ENCODE measurements at places on chromosomes 2 and 18. TPM values are rescaled to one million over a fixed set of nuclear protein-coding genes. Genes with fewer than 3 reads are reported as not detected.

- no peak overlapping the region for H3K27ac ChIP-seq
- H3K4me1 ChIP-seq: no peaks in the 10 kb centered on the region
- H3K27me3 ChIP-seq: no peaks in the 10 kb centered on the region
- H3K36me3 ChIP-seq: no peaks in the 10 kb centered on the region
- no peak overlapping the region for H3K4me3 ChIP-seq
These were observed 33.9 kb downstream of the ADRA2B start for GRCh38 chr2:96082211-96083063.

DNA sequence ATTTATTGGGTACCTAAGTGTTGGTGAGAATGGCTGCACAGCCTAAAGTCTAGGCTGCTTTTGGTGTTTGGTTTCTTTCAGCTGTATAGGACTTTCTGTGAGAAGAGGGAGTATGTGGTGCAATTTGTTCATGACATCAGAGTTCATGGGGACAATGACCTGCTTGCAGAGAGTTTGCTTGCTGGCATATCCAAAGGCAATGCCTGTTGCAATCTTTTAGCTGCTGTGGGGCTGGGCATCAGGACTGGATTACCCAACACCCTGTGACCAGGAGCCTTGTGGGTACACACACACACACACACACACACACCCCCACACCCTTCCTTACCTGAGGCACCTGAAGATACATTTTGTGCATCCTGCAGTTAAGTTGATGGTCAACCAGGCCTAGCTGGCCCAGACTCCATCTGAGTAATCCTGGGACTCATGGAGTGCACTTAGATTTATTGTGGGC lies 68.4 kb downstream of the LIPG start:
- H3K27ac ChIP-seq: no peak overlapping the region
- H3K36me3 ChIP-seq: no peaks in the 10 kb centered on the region
- no peak for DNase-seq

- H3K27me3 ChIP-seq: no peaks in the 10 kb centered on the region
- H3K4me3 ChIP-seq: no peak overlapping the region
- no peak overlapping the region for H3K27ac ChIP-seq
- H3K36me3 ChIP-seq: no peaks in the 10 kb centered on the region
- H3K4me1 ChIP-seq: peaks cover 4% of the 10 kb centered on the region
- DNase-seq: no peak
These were observed 12.3 kb downstream of the LIMS2 start for GRCh38 chr2:127662937-127663565.

DNA sequence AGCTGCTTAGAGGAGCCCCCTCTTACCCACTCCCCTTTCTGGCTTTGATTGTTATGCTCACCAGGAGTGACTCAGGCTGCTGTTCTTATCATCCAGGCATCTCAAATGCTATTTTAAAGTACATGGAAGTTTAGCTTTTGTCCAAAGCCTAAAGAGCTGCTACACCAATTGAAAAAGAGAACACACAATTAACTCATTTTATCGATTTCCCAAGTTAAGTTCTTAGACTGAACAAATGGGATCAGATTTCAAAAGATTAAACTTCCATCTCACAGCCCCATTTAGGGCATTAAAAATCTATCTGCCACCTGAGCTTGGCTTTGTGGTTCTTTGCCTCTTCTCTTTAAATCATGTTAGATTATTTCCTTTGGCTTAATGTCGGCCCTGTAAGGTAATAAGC lies 81.2 kb downstream of the MYO5B start:
- no peak for DNase-seq
- H3K4me3 ChIP-seq: no peak overlapping the region
- H3K4me1 ChIP-seq: peaks cover 8% of the 10 kb centered on the region
- no peak overlapping the region for H3K27ac ChIP-seq
- no peaks in the 10 kb centered on the region for H3K27me3 ChIP-seq
- H3K36me3 ChIP-seq: no peaks in the 10 kb centered on the region

DNA sequence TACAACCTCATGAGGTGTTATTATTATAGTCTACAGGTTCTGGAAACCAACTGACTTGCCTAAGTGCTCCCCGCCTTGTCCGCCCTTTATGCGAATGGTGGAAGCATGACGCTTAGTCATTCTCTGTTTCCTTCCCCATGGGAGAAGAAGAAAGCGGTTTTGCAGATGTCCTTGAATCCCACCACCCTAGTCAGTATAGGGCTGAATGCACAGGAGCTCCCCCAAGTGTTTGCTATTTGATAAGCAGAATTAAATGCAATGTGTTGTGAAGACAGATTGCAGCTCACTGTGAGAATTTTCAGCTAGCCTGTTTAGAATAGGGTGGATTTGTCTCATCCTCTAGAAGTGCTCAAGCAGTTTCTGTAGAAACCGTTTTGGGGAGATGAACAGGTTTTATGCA lies 652.0 kb downstream of the DCC start:
- no peak overlapping the region for H3K27ac ChIP-seq
- DNase-seq: no peak
- no peaks in the 10 kb centered on the region for H3K36me3 ChIP-seq
- no peaks in the 10 kb centered on the region for H3K4me1 ChIP-seq
- no peak overlapping the region for H3K4me3 ChIP-seq
- no peaks in the 10 kb centered on the region for H3K27me3 ChIP-seq

DNA sequence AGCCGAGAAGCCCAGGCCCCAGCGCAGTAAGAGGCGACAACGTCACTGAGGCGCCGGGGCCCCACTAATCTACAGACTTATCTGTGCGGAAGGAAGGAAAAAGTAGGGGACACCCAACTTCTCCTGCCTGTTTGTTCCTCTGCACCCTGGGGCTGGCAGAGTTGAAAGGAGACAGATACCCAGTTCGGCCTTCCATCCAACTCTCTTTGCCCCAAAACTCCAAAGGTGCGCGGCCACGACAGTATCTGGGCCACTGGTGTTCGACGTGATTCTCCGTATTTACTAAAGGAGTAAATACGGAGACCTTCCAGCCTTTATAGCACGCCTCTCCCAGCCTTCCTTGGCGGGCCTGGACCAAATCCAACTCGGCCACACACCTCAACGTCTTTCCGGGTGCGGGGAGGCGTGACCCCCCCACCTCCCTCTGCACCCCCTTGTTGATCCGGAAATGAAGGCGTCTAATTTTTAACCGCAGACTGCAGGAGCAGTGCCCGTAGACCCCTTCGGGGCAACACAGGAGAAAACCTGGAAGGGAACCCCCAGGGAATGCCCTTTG lies 1.6 kb downstream of the SMAD7 start:
- H3K27me3 ChIP-seq: no peaks in the 10 kb centered on the region
- H3K27ac ChIP-seq: peak overlapping the region; percentile 99
- peak; percentile 46 for DNase-seq
- H3K36me3 ChIP-seq: no peaks in the 10 kb centered on the region
- H3K4me3 ChIP-seq: peak overlapping the region; percentile 53
- peaks cover 50% of the 10 kb centered on the region for H3K4me1 ChIP-seq

- peaks cover 11% of the 10 kb centered on the region for H3K4me1 ChIP-seq
- H3K4me3 ChIP-seq: no peak overlapping the region
- H3K27ac ChIP-seq: no peak overlapping the region
- no peaks in the 10 kb centered on the region for H3K27me3 ChIP-seq
These were observed 4.6 kb upstream of the PXDN start for GRCh38 chr2:1748741-1749488.

DNA sequence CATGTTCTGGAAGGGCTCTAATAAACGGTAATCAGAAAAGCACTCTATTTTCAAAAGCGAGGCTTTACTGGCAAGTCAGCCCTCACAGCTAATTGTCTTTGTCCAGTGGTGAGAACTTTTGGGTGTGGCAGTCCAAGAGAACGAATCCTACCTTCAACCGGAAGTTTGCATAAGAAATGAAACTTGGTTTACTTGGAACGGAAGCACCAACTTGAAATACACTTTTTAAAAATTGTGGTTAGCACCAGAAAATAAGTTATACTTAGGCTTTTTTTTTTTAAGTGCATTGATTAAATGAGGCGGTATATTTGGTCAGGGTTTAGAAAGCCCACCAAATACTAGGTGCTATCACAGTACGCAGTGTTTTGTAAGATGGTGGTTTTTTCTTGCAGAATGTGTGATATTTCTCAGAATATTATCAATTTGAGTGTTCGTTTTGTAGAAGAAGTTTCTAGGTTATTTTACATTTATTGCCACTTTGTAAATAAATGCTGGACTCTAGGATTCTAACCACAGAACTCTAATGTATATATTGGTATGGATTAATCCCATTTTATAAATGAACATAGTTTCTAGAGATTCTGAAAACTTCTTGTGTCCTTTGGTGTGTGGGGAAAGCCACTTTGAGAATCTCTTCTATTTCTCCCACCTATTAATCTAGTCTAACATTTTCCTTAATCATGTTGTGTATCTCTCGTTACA lies 1.2 kb downstream of the MYL12A start:
- DNase-seq: peak; percentile 51
- no peaks in the 10 kb centered on the region for H3K36me3 ChIP-seq
- peaks cover 62% of the 10 kb centered on the region for H3K4me1 ChIP-seq
- peak overlapping the region; percentile 59 for H3K4me3 ChIP-seq
- H3K27me3 ChIP-seq: no peaks in the 10 kb centered on the region
- peak overlapping the region; percentile 99 for H3K27ac ChIP-seq

DNA sequence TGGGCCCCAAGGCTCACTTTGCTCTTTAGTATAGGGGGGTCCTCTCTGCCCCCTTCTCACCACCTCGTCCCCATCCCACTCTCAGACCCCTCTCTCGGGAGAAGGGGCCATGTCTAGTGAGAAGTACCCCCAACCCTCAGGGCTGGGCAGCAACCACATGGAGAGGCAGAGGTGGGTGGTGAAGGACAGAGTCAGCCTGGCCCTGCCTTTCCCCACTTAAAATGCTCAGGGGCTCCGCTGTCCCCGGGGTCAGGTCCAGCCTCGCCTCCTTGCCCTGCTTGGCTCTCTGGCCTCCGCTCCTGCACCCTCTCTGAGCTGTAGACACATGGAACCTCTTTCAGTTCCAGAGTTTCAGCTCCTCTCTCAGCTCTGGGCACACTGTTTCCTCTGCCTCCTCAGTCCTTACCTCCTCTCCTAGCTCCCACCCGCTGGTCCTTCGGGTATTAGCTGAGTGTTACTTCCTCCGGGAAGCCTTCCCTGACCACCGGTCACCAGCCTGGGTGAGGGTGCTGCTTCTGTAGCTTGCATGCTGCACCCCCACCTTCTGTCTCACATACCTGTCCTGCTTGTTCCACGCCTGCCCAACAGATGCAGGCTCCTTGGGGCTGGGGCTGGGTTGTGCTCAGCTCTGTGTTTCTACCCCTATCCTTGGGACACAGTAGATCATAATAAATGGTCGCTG lies 79.5 kb upstream of the OTOF start:
- peaks cover 4% of the 10 kb centered on the region for H3K4me1 ChIP-seq
- DNase-seq: no peak
- H3K27me3 ChIP-seq: no peaks in the 10 kb centered on the region
- no peaks in the 10 kb centered on the region for H3K36me3 ChIP-seq
- H3K27ac ChIP-seq: no peak overlapping the region
- no peak overlapping the region for H3K4me3 ChIP-seq

GRCh38 chr2:149082735-149083134 lies 44.2 kb downstream of the LYPD6B start:
- H3K36me3 ChIP-seq: no peaks in the 10 kb centered on the region
- H3K4me1 ChIP-seq: peaks cover 2% of the 10 kb centered on the region
- H3K4me3 ChIP-seq: no peak overlapping the region
- no peak for DNase-seq

GRCh38 chr18:25621144-25621543 lies 269.2 kb upstream of the ZNF521 start:
- H3K4me3 ChIP-seq: no peak overlapping the region
- H3K27me3 ChIP-seq: no peaks in the 10 kb centered on the region

DNA sequence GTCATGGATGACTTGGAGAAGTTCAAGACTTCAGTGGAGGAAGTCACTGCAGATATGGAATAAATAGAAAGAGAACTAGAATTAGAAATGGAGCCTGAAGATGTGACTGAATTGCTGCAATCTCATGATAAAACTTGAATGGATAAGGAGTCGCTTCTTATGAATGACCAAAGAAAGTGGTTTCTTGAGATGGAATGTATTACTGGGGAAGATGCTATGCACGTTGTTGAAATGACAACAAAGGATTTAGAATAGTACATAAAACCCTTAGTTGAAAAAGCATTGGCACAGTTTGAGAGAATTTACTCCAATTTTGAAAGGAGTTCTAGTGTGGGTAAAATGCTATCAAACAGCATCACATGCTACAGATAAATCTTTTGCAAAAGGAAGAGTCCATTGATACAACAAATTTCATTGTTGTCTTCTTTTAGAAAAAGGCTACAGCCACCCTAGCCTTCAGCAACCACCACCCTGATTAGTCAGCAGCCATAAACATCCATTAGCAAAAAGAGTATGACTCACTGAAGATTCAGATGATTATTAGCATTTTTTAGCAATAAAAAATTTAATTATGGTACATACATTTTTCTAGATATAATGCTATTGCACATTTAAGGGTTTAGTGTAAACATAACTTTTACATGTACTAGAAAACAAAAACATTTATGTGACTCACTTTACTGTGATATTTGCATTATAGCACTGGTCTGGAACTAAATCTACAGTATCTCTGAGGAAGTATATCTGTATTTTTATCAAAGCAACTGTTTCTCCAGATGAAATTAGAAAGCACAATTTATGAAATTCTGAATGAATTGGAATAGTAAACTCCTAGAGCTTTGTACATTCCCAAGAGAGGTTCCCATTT lies 110.5 kb upstream of the TACR1 start:
- H3K36me3 ChIP-seq: no peaks in the 10 kb centered on the region
- no peak overlapping the region for H3K4me3 ChIP-seq
- no peak for DNase-seq
- no peaks in the 10 kb centered on the region for H3K4me1 ChIP-seq
- H3K27ac ChIP-seq: no peak overlapping the region

GRCh38 chr2:216951171-216951570 lies 91.3 kb upstream of the TNP1 start:
- DNase-seq: no peak
- H3K36me3 ChIP-seq: no peaks in the 10 kb centered on the region
- H3K27me3 ChIP-seq: no peaks in the 10 kb centered on the region

GRCh38 chr2:190069936-190070696 lies 7.6 kb upstream of the MSTN start:
- peaks cover 3% of the 10 kb centered on the region for H3K4me1 ChIP-seq
- H3K4me3 ChIP-seq: no peak overlapping the region
- peak; percentile 62 for DNase-seq

DNA sequence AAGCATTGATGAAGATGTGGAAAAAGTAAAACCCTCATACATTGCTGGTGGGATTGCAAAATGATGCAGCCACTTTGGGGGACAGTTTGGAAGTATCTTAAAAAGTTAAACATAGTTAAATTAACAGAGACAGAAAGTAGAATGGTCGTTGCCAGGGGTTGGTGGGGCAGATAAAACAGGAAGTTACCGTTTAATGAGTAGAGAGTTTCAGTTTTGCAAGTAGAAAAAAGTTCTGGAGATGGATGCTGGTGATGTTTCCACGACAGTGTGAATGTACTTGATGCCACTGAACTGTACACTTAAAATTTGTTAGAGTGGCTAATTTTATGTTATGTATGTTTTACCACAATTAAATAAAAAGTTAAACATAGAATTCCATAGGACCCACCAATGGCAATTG lies 44.5 kb upstream of the EGR4 start:
- no peaks in the 10 kb centered on the region for H3K4me1 ChIP-seq
- no peak for DNase-seq
- H3K36me3 ChIP-seq: no peaks in the 10 kb centered on the region
- H3K27me3 ChIP-seq: no peaks in the 10 kb centered on the region
- H3K4me3 ChIP-seq: no peak overlapping the region

OBSL1 gene
- 119 TPM for total RNA-seq

POTEJ gene
- 0.52 TPM for total RNA-seq

HTR2B gene
- total RNA-seq: not detected

LRATD1 gene
- 14.5 TPM for total RNA-seq

MPP4 gene
- total RNA-seq: not detected

TCF7L1 gene
- total RNA-seq: 2.1 TPM

TBR1 gene
- total RNA-seq: not detected

TCF23 gene
- total RNA-seq: 0.66 TPM

ARID5A gene
- 8.9 TPM for total RNA-seq

GPR55 gene
- not detected for total RNA-seq

BABAM2 gene
- total RNA-seq: 22.4 TPM
